ENCODE measurements at places on chromosomes 2 and 18.

DNA sequence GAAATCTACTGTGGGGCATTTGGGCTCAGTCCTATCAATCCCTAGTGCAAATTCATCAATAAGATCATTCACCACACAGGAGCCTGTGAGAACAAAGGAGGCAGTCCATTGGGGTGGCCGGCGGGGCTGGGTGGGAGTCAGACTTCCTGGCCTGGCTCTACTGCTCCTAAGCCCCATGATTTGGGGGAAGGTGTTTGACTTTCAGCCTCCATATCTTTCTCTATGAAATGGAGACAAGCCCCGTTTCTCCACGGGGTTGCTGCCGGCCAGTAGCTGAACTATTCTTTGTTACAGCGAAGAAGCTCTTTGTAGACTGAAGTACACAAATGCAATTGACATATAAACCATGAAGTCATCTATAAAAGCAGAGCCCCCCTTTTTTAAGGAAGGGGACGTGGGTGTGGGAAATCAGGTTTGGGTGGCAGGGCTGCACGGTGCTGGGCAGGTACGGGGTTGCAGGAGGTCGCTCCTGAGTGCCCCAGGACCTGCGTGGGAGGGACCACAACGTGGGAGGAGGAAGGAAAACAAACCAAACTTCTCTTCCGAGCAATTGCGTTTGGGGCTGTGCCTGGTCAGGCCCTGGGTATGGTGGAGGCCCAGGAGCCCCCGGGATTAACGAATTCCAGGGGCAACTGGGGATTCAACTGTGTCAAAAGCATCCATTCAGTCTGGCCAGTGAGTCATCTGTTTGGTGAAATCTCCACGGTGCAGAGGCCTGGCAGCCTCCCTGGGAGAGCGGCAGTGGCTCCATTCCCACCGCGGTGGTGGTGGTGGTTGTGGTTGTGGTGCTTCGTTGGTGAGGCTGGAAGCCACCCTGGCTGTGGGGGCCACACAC lies 18.2 kb downstream of the FBLN7 start:
- DNase-seq = no peak

DNA sequence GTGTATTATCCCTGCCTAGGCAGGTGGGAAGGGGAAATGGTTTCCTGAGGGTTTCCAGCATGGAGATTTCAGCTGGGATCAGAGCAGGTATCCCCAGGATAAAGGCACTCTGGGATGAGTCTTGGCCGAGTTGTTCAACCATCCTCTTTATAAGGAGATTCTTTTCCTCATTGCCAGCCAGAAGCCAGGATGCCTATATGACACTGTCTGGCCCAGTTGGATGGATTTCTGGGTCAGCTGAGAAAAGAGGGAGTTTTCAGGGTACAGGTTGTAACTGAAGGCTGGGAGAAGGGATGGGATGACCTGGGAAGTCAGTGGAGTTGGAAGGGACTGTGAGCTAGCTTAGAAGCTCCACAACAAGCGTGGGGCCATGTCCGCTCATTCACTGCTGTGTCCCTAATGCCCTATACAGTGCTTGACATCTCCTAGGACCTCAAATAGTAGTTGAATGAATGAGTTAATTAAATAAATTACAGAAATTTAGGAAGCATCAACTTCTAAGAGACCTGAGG lies 8.3 kb downstream of the RHOB start:
- no peak for DNase-seq

- DNase-seq = no peak
Measured at GRCh38 chr2:107548216-107548615, 278.5 kb upstream of the RGPD4 start.

DNA sequence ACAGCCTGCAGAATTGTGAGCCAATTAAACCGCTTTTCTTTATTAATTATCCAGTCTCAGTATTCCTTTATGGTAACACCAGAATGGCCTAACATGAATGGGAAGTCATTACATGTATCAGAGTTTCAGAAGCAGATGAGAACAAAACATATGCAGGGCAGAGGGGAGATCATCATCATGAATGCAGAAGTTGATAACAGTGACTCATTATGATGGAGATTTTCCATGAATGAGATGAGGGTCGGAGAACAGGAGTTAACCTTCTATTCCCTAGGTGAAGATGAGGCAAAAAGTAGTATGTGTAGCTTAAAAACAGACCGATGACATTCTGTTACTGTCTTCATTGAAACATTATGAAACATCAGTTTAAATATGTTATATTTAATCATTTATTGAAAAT lies 59.5 kb upstream of the PPM1B start:
- DNase-seq = no peak

DNA sequence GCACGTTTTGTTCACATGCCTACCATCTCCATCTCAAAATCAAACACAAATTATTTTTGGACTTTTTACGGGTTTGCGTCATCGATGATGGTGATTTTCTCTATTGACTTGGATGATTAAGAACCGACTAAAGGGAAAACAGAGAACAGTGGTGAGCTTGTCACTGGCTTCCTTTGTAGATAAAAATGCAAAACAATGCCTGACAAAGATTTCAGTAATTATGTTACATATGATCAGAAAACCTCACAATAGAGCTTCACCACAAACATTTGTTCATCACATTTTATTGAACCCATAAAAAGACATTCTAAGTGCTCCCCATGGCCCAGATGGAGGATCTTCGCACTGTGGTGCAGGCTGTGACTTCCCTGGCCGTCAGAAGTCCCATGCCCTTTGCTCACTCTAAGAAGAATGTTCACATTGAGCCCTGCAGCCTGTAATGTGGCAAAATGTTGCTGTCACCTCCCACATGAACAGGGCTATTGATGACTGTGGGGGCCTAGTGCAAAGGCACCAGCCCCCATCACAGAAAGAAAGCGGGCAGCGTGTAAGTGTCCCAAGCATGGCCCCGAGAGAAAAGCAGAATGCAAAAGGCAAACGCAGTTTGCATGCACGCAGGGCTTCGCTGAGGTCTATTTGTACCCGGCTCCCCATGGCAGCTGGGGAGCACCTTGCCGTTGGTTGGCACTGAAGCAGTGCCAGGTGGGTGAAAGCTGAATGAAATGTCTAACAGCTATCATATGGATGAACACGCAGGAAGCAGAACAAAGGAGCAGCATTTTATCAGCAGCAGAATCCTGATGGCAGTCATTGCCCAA lies 60.6 kb downstream of the BCL2 start:
- no peak for DNase-seq

DNA sequence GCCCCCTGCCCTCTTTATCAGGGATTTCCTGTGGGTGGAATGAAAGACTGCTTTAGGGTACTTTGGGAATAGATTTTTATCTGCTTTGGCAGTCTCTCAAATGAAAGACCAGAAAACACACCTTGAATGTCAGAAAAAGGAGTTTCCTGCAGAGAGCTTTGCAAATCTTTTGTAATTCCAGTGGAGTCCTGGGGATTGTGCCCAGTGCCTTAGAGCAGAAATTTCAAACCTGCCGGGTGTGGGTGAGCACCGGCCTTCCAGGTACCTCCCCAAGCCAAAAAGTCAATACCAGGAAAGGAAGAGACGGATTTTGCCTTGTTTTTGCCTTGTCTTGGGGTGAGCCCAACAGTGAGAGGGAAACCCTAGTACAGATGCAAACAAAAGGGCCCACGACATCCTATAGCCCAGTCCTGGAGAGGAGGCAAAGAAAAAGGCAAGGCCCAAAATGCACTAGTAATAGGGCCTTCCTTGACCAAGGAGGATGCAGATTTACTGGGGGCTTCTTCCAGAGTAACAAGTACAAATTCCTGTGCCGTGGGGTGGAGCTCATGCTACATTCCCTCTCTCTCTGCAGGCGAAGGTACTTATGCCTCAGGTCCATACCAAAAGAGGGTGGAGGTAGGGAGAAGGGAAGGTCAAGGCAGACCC lies 36.4 kb downstream of the FOXI3 start:
- DNase-seq = no peak

DNA sequence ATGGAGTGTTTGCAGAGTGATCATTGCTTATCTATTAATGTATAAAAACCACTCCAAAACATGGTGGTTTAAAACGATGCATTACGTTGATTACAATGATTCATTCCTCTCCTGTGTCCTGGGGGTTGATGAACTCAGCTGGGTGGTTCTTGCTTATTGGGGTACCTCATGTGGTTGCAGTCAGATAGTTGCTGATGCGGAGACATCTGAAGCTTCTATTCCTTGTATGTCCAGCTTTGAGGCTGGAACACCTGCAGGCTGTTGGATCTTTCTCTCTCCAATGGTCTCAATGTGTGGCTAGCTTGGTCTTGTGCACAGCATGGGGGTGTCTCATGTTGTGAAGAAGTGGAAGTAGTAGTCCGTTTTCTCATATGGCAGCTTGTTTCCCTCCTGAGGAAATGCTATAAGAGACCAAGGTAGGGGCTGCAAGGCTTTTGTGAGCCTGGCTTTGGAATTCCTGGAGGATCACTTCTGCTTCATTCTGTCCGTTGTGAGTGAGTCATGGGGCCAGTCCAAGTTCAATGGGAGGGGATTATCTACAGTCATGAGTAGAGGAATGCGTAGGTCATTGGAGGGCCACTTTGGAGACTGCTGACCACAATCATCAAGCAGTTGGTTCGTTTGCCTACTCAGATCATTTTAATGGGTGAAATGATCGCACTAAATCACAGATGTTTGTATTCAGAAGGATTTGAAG lies 601.0 kb downstream of the SLC4A3 start:
- DNase-seq = no peak

GRCh38 chr2:96702098-96702785 lies 37.6 kb downstream of the LMAN2L start:
- no peak for DNase-seq

DNA sequence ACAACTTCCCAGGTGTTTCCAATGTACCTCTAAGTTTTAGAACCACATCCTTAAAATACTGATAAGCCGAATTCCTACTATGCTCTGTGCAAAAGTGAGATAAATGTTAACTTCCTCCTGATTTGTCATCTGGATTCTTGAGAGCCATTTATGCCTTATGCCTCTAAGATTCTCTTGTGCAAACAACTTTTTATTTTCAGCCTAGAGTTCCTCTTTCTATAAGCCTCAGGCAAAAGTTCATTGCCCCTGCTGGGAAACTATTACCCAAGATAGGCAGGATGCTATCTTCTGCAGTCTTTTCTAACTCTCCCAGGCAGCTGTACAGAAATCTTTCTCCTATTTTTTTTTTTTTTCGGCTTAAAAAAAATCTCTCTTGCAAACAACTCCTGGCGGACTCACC lies 216.1 kb downstream of the KCNJ3 start:
- no peak for DNase-seq

DNA sequence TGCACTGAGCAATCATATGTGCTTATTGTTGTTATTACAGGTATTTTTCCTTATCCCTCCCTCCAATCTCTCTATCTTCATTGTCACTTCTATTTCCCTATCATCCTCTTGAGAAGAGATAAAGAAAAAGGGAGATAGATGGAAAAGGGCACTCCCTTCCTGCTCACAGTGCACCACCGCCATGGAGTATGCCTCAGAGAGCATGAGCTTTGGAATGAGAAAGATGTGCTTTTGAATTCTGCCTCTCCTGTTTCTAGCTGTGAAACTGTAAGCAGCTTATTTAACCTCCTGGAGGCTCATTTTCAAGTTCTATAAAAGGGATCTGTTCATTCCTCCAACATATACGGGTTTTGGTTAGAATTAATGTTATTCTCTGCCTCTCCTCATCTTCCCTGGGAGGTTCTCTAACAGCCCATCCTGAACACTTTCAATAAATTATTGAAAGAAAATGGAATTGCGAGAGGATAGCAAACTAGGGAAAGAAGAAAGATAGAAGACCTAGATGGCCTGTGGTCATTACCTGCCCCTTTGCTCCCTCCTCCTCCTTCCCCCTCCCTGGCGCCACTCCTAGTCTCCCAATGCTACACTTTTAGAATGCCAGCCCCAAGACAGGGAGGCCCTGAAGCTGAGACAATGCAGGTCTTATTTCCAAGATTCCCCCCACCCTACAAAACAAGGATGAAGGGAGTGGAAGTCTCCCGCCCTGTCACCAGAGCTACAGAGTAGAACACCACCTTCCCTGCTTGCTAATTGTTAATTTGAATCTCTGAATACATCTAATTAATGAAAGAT lies 37.8 kb downstream of the FIGN start:
- DNase-seq = no peak

DNA sequence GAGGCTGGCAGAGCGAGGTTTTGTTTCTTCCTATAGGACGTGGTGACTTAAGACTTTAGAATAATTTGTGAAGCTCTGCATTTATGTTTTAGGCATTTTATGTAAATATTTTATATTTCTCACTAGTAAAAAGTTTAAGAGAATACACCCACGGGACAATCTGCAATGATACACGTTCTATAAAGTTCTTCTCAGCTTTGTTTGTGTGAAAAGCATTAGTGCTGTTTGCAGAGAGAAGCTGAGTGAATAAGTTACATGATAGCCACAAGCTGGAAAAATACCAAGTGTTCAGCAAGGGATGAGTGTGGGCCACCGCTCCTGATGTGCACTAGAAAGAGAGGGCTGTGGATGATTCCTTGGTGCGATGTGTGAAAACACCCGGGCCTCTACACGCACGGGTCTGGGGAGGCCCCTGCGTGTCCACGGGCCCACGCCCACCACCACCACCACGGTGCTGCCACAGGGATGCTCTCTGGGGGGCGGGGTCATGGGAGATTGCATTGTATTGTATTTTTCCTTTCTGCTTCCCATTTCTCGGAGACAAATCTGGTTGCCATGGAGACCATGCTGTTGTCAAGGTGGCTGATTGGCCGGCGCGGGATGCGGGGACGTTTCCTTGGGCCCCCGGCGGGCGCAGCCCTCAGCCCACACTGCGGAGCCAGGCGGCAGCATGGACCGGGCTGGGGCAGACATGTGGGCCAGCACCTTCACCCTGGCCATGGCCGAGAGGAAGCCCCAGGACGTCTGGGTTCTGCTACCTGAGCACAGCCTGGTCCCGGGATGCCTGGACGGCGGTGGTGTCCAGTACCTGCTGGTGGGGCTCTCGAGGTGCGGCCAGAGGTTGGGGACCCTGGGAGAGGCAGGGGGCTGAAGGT lies at the start of gene RTP5:
Gene RTP5, plus strand, starts transcription at position 643 of the 875 bp plus-strand sequence. Its CDS starts 28 bp downstream, at position 671.
- no peak for DNase-seq

- DNase-seq = no peak
Measured at GRCh38 chr2:164843346-164843911, 1.8 kb upstream of the COBLL1 start.

DNA sequence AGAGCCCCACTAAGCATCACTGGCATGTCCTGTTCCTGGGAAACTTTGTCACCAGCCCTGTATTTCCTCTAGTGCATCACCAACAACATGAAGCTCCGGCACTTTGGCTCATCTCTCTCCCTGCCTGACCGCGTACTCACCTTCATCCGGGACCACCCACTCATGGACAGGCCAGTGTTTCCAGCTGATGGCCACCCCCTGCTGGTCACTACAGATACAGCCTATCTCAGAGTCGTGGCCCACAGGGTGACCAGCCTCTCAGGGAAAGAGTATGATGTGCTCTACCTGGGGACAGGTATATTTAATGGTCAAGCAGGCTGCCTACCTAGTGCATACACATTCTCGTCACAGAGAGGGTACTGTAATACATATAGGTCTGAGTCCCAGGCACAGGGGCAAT lies 21.0 kb downstream of the SEMA4F start:
- DNase-seq = no peak

GRCh38 chr18:26403491-26403890 lies 144.9 kb downstream of the KCTD1 start:
- DNase-seq = no peak

GRCh38 chr18:57819671-57820460 lies 16.8 kb upstream of the ATP8B1 start:
- peak; percentile 97 for DNase-seq
